ENCODE measurements at places on chromosomes 12 and 14.

GRCh38 chr12:109393437-109394345 lies 46.0 kb downstream of the MYO1H start:
- DNase-seq, result peak; percentile 36

DNA sequence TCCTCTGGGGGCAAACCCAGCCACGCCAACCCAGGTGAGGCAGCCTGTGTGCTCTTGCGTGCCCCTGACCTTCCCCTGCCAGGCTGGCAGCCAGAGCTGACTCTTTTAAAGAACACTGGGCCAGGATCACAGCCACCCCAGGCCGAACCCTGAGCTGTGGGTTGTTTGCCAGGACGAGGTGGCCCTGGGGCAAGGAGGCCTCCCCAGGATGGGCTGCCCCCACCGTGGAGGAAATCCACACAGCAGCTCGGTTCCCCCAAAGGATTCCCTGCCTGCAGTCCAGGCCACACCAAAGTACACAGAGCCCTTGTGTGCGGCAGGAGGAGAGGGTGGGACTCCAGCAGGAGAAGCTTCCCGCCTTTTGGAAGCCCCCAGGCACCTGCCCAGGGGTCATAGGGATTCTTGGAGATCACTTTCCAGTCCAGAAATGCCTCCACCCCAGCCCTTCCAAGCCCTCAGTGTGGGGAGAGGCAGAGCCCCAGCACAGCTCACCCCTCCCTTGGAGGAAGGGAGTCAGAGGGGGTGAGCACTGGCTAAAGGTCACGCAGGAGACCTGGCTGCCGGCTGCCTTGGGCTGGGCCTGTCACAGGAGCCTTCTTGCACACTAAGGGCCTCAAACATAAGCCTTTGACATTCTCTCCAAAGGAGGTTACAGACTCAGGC lies 115.6 kb downstream of the CALM1 start:
- DNase-seq, result no peak

- DNase-seq, result no peak
These were observed 126.4 kb downstream of the PIWIL1 start for GRCh38 chr12:130463818-130464670.

- DNase-seq, result no peak
These were observed 8.1 kb downstream of the APPL2 start for GRCh38 chr12:105227879-105228278.

DNA sequence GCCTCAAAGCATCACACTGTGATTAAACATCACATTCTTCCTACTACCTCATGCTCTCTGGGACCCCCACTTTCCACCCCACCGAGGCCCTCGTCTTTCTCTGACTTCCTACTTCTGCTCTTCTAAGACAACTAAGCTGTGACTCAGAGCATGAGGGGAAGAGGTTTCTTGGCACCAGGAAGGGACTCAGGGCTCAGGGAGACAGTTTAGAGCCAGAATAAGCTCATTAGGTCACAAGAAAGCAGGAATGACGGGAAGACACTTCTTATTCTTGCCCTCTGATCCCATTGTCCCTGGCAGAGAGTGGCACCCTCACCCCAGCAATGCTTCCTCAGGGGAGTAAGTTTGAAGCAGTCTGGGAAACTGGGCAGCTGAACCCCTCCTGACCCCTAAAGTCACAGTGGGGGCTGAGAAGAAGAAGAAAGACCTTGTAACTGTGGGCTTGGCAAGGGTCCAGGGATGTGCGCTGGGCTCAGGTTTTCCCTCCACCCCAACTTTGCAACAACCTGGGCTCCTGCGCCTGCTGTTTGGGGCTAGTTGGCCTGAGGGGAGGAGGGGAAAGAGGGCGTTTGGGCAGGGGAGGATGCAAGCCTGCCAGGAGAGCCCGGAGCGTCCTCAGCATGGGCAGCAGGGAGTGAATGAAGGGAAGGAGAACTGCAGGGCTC lies 64.6 kb upstream of the ACTN1 start:
- DNase-seq, result no peak

GRCh38 chr14:87067591-87067990 lies 925.4 kb downstream of the GALC start:
- no peak for DNase-seq

DNA sequence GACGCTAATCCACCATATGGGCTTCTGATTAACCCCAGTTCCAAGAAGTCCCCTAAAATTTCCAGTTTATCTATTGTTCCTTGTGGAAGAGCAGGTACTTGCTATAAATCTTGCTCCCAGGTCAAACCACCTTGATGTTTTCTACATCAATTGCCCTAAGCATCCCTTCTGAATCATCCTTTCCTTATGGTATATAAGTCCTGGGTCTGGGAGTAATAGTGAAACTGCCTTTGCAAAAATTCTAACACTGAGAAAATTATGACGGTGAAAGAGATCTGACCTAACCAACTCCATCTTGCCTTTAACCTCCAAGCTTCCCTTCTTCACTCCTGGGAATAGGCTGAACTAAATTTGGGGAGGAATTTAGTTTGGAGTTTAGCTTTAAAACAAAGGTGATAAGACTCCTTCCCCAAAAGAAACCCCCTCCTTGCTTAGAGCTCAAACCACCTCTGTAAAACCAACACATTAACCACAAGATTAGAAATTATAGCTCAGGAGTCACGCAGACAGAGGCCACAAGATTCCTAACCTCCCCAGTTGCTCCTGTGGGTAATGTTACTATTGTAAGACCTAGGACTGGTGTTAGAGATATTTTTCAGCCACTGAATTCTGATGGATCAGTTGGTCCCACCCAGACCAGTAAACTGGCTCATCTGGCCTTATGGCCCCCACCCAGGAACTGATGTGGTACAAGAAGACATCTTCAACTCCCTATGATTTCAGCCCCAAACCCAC lies 33.8 kb upstream of the DTX1 start:
- no peak for DNase-seq

- no peak for DNase-seq
These were observed 45.3 kb upstream of the SINHCAF start for GRCh38 chr12:31371256-31371620.

GRCh38 chr12:15698377-15698871 lies 90.8 kb downstream of the EPS8 start:
- no peak for DNase-seq

DNA sequence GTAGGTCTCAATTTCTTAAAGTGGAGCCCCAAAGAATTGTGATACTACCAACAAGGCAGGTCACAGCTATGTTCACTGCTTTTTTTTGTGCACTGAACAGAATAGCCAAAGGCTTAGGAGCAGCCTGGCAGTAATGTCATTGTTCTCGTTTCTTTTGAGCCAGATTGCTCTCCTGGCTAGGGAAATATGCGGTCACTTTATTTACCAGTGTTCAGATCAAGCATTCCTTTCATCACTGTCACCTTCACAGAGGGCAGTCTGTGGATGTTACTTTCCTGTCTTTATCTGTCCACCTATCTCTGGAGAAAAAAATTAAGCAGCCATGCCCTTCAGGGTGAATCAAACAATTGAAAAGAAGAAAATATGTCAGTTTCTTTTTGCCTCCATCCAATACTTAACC lies 159.6 kb downstream of the BTG1 start:
- DNase-seq, result no peak
